ENCODE measurements at places on chromosomes 6 and 20.
A peak's percentile ranks its signal among the peaks of the same experiment; 100 is the strongest.

DNA sequence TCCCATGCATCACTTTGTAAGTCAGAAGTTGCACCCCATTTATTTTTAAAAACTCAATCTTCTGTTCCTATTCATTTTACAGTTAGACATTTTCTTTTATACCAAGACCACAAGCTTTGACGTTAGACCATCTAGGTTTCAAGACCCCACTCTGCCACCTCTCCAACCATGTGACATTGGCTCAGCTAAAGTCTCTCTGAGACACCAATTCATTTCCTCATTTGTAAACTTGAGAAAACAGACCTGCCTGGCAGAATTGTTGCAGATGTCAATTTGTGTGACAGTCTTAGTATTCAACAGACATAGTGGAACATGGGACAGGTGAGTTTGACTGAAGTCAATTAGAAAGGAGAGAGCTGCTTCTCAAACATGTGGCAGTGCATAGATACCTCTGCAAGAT is 55.6 kb upstream of the CSE1L start:
- DNase-seq, result no peak

- DNase-seq, result no peak
These were observed 98.8 kb downstream of the HUS1B start for GRCh38 chr6:558089-558488.

DNA sequence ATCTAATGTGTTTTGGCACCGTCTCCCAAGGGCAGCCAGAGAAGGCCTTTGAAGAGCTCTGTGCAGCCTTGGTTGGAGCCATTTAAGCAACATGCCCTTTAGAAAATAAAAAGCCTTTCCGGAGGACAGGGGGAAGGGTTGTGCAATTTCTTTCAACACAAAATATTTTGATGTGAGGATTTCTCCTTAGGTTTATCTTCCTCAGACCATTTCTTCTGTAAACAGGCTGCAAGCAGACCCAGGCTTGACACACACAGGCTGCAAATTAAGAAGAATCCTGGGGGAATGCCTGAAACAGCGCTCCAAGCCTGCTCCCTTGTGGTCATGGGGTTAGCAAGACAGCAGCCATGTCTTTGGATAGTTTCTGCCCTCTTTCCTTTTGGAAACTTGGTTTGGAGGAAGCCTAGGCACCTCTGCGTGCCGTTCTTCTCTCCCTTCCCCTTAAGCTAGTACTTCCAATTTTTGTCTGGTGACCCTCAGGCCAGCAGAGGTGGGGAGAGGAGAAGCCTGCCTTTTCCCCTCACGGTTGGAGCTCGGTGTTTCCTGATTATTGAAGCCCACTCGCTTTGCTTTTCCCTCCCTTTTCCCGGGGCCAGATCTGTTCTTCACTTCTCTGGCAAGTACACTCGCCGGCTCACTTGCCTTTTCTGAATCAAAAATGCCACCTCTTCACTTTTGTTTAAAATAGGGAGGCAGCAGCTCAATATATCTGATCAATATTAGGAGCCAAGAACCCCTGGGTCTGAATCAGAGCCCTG is 39.6 kb upstream of the NOX3 start:
- peak; percentile 92 for DNase-seq

GRCh38 chr20:16390991-16391390 is 182.3 kb downstream of the KIF16B start:
- DNase-seq, result no peak

DNA sequence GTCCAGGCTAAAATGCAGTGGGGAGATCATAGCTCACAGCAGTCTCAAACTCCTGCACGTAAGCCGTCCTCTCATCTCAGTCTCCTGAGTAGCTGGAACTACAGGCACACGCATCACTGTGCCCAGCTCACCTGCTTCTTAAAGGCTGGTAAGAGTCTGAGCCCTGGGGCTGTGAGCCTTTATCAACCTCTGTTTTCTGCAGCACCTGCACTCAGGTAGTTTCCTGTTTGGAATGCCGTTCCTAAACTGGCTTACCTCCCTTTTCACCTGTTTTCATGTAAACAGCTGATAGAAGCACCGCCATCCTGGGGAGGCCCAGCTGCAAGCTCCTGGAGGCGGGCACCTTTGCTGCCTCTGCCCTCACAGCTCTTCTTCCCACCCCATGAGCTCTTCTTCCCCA is 45.4 kb downstream of the SLC24A3 start:
- DNase-seq, result no peak

DNA sequence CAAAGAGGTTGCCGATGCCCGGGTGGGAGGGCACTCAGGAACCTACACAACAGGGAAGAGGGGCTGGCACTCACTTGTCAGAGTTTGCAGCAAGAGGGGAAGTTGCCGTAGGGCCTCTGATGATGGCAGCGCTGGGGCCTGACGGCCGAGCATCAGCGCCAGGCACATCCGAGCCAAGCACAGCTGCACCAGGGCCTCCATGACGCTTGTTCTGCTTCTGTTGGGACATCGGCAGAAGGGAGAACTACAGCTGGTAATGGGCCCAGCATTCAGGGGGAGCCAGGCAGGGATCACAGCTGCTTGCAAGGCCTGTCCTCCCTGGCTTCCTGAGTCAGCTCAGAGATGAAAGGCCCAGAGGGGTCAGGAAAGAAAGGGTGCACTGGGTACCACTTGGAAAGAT is 367.7 kb downstream of the CDH4 start:
- DNase-seq, result no peak

DNA sequence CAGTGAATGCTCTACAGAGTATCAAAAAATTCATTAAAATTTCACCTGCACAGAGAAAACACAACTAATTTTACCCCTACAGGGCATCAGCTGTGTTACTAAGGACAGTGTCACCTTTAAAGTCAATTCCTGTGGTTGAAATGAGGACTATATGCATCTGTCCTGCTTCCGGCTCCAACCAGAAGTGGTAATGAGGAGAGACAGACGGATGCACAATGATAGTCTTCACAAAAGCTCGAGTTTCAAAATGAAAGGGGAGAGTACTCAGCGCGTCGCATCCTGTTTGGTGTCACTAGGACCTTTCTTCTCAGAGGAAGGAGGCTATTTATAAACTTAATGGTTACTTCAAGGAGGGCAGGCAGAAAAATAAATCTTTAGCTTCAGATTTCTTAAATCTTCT is 86.5 kb downstream of the LYRM4 start:
- peak; percentile 19 for DNase-seq

DNA sequence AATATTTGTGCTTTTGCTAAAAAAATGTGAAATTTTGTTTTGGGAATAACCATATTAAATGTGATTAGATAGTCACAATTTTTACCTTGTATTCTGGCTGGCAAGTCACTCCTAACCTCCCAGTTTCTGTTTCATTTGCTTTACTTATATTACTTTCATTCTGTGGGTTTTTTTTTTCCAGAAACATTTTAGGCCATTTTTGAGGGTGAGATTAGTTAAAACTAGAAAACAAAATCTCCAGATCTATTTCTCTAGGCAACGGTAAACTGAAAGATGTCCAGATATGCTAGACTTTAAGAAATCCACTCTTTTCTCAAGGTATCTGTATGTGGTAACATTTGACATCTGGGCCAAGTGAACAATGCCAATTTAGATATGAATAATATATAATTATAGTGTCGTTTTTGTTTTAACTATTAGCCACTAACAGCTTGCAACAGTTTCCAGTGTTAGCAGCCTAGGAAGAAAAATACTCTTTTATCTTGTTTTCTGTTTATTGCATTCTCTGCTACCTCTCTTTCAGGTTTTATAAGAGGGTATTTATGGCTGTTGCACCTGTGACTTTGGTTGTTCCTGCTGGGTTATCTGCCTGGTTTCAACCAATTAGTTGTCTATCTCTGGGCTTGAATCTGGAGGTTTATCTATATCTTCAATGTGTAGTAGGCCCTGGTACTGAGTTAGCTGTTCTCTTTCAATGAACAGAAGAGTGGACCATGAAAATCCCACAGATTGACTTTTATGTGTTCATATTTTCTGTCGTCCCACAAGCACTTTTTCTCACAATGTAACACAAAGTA is 260.9 kb downstream of the NKAIN2 start:
- DNase-seq, result no peak

GRCh38 chr20:59004493-59004762 is 2.6 kb downstream of the CTSZ start:
- DNase-seq, result no peak

- DNase-seq, result no peak
These were observed 72.0 kb downstream of the CHMP4B start for GRCh38 chr20:33883164-33883563.

DNA sequence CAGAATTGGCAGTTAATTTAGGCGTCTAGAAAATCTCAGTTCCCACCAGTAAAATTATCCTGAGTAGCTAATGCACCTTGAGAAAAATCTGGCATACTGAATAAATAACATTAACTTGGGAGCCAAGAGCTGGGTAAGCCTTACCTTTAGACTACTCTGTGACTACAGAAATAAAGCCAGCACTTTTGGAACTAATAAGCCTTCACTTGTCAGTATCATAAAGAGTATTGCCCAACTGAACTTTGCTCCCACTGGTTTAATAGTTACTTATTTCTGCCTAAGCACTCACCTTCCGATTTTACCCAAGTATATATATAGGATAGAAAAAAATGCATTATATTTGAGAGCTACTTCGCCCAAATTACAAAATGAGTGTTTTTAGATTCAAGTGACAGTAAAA is 10.7 kb downstream of the FAM8A1 start:
- no peak for DNase-seq

- DNase-seq, result peak; percentile 65
These were observed at the start of gene ATXN1 for GRCh38 chr6:16760516-16761470. Gene ATXN1 (minus strand): TSS chr6:16761460.

GRCh38 chr6:28371706-28372451 is 22.1 kb downstream of the ZKSCAN3 start:
- DNase-seq, result no peak

DNA sequence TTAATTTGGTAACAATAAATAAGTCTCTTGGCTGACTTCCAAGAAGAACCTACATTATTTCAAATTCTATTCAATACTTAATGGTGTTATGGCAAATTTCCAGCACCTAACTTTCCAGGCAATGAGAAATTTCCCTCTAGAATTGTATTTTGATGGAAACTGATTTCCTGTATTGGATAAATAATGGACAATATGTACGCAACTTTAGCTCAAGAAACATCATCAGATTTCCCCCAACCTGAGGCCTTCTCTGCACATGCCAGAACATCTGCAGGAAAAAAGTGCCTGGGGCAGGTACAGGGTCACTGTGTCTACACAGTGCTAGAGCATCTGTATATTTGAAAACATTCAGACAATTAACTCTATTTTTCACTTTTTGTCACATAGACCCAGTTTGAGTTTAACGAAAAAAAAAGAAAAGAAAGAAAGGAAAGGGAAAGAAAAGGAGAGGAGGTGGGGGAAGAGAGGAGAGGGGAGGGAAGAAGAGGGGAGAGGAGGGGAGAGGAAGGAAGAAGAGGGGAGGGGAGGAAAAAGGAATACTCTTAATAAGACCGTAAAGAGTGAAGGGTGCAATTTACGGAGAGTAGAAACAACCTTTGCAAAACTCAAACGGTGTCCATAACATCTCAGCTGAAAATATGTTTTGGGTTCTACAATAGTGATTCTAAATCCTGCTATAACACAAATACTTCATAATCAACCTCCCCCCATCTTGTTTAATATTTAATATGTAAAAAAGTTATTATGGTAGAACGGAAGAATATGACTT is 130.0 kb downstream of the TSHZ2 start:
- DNase-seq, result no peak

GRCh38 chr6:37171201-37171969 is 1.4 kb downstream of the PIM1 start:
- DNase-seq, result peak; percentile 51

DNA sequence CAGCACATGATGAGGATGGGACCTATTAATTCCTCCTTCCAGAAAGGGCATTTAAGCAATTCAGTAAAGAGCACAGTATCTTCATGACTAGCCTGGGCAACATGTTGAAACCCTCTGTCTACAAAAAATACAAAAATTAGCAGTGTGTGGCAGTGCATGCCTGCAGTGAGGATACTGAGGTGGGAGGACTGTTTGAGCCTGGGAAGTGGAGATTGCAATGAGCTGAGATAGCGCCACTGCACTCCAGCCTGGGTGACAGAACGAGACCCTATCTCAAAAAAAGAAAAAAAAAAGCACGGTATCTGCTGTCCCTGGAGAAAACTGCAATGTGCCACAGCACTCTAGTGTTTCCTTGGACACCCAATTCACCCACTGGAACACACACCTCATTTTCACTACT is 18.4 kb downstream of the SAMD3 start:
- DNase-seq, result no peak

DNA sequence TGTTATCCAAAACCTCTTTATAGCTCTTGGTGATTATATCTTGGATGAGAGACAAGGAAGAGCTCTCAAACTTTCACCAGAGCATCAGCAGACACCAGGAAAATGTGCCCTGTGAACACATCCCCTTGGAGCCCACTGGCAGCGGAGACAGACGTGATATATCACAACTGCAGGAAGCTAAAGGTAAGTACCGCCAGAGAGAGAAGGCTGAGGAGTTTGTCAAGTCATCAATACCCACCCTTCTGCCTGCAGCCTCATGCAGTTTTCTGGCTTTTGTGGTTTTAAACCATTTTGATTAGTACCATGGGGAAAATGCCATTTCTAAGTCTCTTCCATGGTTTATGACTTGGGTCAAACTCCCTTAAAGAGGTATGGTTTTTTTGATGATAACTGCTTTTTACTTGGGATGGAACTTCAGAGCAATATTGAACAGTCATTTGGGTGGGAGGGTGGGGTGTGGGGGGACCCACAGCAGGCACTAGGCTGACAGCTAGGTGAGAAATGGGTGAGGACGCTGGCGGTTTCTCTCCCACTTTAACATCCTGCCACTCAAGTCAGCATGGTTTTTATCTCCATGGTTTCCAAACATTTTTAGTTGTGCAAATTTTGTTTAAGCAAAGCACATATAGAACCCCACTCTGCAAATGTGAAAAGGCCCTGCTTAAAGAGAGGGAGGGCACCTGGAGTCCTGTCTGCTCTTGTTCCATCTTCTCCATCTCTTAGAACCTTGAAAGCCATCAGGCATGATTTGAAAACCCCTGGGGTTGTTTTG is 108.4 kb downstream of the SCML4 start:
- DNase-seq, result no peak

- DNase-seq, result no peak
These were observed 663.3 kb downstream of the RFPL4B start for GRCh38 chr6:113010196-113010989.

- no peak for DNase-seq
These were observed 1760.2 kb upstream of the DEFB115 start for GRCh38 chr20:29497261-29497671.

GRCh38 chr20:47951521-47951971 is 166.3 kb upstream of the SULF2 start:
- peak; percentile 17 for DNase-seq

GRCh38 chr6:68008445-68008844 is 626.6 kb upstream of the ADGRB3 start:
- no peak for DNase-seq

Measured in IMR-90 (cell line).